ENCODE measurements at places on chromosomes 6 and 20. TPM values are rescaled to one million over a fixed set of nuclear protein-coding genes. Genes with fewer than 3 reads are reported as not detected.

Gene CNKSR3
- 17.4 TPM for polyA plus RNA-seq

Gene BPI
- polyA plus RNA-seq, result 0.09 TPM

Gene MMP24OS
- 115 TPM for polyA plus RNA-seq

Gene KIZ
- polyA plus RNA-seq, result 15.0 TPM

Gene SLC12A5
- not detected for polyA plus RNA-seq

Gene ZBTB9
- 1.8 TPM for polyA plus RNA-seq
